ENCODE measurements at places on chromosomes 1 and 21.
A peak's percentile ranks its signal among the peaks of the same experiment; 100 is the strongest.

- no peak for DNase-seq
Observed at GRCh38 chr1:6083801-6084446, 38.2 kb downstream of the KCNAB2 start.

- DNase-seq = no peak
Observed at GRCh38 chr1:221884821-221885220, 142.9 kb upstream of the DUSP10 start.

DNA sequence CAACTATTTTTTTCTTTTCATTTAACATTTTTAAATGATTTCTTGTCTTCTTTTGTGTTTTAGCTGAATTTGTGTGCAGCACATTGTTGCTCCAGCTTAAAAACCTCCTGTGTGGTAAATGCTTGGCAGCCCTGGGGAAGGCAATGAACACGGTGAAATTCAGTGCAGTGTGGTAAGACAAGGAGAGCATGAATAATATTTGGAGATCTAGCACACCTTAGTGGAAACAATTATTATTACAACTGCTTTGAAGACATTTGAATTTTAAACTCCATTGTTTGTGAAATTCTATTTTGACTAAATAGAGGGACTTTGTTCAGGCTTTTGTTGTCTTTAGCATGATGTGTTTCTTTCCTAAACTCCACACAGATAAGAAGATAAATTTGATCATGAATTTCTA lies 242.6 kb upstream of the CXADR start:
- no peak for DNase-seq

GRCh38 chr1:186896211-186896610 lies 67.5 kb downstream of the PLA2G4A start:
- DNase-seq = no peak

GRCh38 chr1:14065486-14065885 lies 365.5 kb downstream of the PRDM2 start:
- DNase-seq = no peak

GRCh38 chr1:205077158-205077933 lies 6.9 kb downstream of the TMEM81 start:
- no peak for DNase-seq

GRCh38 chr1:110112656-110113055 lies 413 bp downstream of the UBL4B start:
- DNase-seq = no peak

GRCh38 chr1:76317299-76317900 lies 242.9 kb downstream of the ST6GALNAC3 start:
- DNase-seq = no peak

- peak; percentile 33 for DNase-seq
Observed at GRCh38 chr1:247681288-247681897, 1.9 kb upstream of the OR13G1 start.

- peak; percentile 66 for DNase-seq
Observed at GRCh38 chr1:160544647-160545046, 21.6 kb upstream of the SLAMF6 start.

- no peak for DNase-seq
Observed at GRCh38 chr1:86993269-86993985, 79.0 kb downstream of the HS2ST1 start.

DNA sequence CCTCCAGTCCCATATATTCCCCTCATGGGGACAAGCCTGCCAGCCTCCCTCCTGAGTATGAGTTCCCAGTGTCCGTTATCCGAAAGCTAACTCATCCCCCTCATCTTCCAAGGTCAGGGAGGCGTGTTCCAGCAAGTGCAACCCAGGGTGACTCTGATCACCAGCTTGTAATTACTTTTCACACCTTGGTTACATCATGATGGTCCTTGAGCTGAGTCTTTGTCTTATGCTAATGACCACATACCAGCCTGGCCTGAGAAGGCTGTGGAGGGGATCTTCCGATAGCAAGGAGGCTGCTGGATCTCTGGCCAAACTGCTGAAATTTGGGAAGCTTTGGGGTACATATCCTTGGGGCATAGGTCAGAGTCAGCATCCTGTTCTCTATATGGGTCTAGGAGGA lies 99.6 kb downstream of the DDX20 start:
- DNase-seq = no peak

DNA sequence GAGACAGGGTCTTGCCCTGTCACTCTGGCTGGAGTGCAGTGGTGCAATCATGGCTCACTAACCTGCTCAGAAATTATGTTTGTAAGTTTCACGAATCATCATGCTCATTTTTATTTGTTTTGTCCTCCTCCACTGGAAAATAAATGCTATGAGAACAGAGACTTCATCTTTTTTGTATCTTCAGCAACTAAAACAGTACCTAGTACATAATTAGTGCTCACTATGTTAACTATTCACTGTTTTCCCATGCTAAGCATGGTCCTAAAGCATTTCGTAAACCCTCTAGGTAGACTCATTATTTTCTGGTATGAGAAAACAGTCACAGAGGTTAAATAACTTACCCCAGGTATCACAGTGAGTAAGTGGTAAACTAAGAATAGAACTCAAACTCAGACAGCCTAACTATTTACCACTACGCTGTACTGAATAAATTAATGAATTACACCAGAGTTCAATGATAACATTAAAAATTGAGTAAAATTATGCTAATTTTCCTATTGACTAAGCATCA lies 118.4 kb downstream of the RERE start:
- DNase-seq = no peak

DNA sequence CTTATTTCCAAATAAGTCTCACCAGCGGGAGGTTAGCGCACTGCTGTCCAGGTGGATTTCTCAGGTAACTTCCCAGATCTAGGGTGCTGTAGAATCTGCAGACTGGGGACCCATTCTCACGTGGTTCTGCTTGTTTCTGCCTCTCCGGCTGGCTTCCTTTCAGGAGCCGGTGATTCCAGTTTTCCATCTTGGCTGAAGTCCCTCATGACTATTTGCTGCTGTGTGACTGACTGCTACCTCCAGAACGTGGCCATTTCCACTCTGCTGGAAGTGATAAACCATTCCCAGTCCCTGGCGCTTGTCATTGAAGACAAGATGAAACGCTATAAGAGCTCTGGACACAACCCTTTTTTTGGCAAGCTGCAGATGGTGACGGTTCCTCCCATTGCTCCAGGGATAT lies 76.0 kb downstream of the DOP1B start:
- DNase-seq = no peak

- DNase-seq = peak; percentile 83
Observed at GRCh38 chr1:198158735-198159589, 2.2 kb downstream of the NEK7 start.

Data from CD4-positive, alpha-beta T cell treated with Interleukin-10 for 1 hour (primary cell).